ENCODE measurements at places on chromosomes 6 and 20.

GRCh38 chr6:151219192-151219591 is 20.6 kb upstream of the AKAP12 start:
- no peak for DNase-seq

DNA sequence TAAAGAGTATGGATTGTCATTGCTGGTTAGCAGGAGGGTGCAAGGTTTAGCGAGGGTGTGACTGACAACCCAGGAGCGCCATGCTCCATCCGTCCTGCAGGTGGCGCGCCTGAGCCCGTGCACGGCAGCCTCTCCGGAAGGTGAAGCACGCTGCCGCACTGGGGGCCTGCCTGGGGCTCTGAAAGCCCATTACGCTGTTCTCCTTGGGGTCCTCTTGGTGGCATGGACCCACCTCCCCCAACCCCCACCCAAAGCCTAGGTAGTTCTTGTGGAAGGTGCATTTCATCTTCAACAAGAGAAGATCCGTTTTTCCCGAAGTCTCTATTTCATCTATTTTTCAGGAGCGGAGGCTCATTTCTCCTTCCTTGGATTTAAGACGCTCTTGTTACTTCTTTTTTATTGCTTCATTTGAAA is 197.4 kb upstream of the KCNG1 start:
- peak; percentile 60 for DNase-seq

DNA sequence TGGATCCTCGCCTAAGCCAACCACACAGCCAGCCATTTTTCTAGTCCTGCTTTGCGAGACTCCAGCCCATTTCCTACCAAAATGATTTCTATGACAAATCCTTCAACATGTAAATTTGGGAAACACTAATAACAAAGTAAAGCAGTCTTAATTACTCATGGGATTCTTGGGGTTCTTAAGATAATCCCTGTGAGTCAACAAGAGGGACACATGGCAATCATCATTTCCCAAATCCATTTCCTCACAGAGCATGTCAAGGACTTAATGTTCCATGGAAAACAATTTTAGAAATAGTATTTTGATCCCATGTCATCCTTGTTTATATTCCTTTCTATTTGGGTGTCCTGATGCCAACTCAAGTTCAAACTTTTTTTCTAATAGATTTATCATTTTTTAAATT is 322.7 kb upstream of the NOX3 start:
- no peak for DNase-seq

DNA sequence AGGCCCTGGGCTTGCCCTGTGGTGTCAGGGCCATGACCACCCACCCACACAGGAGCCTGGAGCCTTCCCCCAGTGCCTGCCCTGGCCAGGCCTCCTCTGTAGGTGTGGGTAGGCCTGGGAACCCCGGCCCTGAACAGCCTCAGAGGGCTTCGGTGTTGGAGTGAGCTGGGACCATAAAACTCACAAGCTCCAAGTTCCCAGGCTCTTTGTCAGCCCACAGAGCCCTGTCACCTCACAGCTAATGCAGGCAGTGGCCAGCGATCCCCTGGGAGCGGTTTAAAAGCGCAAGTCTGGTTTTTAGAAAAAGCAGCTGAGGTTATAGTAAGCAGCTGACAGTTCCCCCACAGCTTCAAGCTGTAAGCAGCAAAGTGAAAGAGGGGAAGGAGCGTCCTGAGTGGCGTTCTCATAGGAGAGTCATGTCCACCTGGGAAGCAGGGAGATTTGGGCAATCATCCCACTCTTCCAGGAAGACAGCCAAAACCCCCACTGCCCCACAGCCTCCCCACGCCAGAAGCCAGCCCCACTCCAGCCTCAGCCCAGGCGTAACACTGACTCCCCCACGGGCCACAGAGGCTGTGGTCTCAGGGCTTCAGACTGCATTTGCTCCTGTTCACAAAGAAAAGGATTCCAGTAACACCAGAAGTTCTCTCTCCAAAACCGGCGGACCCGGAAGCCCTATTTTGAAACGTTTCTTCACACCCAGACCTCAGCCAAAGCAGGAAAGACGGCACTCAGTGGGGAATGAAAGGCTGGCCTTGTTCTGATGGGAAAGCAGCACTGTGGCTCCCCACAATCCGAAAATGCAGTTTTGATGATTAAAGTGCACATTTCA is 34.3 kb upstream of the FOXC1 start:
- no peak for DNase-seq

DNA sequence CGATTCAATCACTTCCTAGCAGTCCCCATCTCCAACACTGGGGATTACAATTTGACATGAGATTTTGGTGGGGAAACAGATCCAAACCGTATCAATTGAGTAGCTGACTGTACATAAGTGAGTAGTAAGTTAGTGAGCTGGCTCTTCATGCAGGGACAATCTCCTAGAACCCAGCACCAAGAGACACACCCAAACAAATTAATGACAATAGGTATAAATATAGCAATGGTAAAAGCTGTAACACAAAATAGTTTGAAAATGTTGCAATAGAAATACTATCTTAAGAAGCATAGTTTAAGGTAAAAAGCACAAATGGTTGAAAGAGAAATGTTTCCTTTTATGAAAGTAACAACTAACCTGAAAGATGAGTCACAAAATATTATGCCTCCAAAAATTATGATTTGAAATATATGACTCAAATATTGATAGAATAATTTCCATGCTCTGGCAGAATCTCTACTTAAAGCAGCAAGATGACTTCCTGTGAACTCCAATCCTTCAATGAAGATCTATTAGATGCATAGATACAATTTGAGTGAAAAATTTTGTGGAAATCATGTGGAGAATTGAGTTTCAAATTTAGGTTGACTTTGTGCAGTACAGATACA is 5.4 kb upstream of the SIRPB1 start:
- peak; percentile 30 for DNase-seq

DNA sequence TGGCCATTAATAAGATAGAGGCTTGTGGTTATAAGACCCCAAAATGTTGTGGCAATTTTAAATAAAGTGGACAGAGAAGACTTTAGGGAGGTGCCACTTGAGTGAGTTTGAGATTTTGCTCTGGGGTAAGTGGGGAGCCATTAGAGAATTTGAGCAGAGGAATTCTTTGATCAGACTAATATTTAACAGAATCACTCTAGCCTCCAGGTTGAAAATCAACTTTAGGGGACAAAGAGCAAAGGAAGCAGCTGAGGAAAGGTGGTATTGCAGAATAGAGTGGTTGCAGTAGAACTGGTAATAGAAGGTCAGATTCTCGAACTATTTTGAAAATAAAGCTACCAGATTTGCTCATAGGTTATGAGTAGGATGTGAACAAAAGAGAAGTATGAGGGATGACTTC is 50.7 kb upstream of the RNF146 start:
- no peak for DNase-seq

DNA sequence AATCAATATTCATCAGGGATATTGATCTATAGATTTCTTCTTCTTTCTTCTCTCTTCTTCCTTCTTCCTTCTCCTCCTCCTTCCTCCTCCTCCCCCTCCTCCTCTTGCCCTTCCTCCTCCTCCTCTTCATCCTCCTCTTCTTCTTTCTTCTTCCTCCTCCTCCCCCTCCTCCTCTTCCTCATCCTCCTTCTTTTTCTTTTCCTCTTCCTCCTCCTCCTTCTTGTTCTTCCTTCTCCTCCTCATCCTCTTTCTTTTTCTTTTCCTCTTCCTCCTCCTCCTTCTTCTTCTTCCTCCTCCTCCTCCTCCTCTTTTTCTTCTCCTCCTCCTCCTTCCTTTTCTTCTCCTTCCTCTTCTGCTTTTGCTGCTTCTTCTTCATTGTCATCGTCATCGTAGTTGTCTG is 52.4 kb upstream of the SERINC1 start:
- DNase-seq: no peak

- no peak for DNase-seq
Observed at GRCh38 chr20:61073376-61073775, 178.7 kb upstream of the CDH4 start.

DNA sequence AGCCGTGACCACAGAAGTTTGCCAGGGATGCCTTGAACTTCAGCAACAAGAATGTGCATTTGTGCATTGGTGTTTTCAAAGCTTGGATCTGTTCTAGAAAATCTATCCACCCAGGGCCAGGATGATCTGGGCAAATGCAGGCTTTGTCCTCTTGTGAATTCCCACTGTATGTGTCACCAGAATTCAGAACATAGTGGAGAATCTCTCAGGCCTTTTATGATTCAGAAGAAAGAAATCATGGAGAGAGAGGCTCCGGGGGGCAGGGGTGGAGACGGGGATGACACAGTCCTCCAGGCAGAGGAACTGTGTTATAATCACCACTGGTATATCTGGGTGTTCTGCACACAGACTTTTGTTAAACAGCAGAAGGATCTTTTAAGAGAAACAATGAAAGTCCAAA is 304.1 kb downstream of the CDH4 start:
- no peak for DNase-seq

GRCh38 chr20:61887596-61888093 is 178.0 kb downstream of the TAF4 start:
- no peak for DNase-seq

- DNase-seq: no peak
Observed at GRCh38 chr6:132690678-132691077, 23.2 kb downstream of the VNN1 start.

GRCh38 chr6:139883776-139884175 is 509.3 kb upstream of the CITED2 start:
- DNase-seq: no peak

GRCh38 chr20:23407781-23408464 is 13.4 kb downstream of the NAPB start:
- DNase-seq: no peak

DNA sequence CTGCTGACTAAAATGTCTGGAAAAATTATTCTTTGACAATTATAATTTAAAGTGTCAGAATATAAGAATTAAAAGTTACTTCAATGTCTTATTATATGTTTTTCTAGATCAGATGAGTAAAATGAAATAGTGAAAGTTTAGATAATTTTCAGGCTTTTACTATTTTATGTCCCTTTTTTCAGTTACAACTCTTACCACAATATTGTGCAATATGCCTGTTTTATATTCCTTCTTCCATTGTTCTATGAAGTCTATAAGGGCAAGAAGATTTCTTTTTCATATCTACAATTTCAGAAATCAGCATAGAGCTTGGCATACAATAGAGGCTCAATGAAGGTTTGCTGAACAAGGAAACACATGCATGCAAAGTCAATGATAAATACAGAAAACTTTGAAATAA is 401.2 kb upstream of the HTR1E start:
- DNase-seq: no peak

GRCh38 chr6:54366667-54367327 is 58.6 kb downstream of the TINAG start:
- DNase-seq: no peak

GRCh38 chr20:59246691-59247400 is 53.6 kb upstream of the EDN3 start:
- DNase-seq: no peak

GRCh38 chr6:133715270-133715669 is 173.6 kb upstream of the TCF21 start:
- no peak for DNase-seq

GRCh38 chr6:138736640-138737039 is 36.9 kb upstream of the CCDC28A start:
- no peak for DNase-seq

- no peak for DNase-seq
Observed at GRCh38 chr6:50236164-50236563, 186.4 kb upstream of the DEFB112 start.

GRCh38 chr6:20751293-20751935 is 217.2 kb downstream of the CDKAL1 start:
- DNase-seq: no peak

GRCh38 chr6:120614723-120615122 is 719.6 kb downstream of the TBC1D32 start:
- DNase-seq: no peak

All from stimulated activated CD4-positive, alpha-beta T cell treated with anti-CD3 and anti-CD28 coated beads, Interleukin-4, amount 100 ng/mL, for 24 hours (primary cell).